ENCODE measurements at places on chromosomes 7 and 10.

- DNase-seq: peak; percentile 51
Measured at GRCh38 chr7:51249187-51249945, 67.2 kb downstream of the COBL start.

- DNase-seq: no peak
Measured at GRCh38 chr7:3650844-3651243, 349.8 kb downstream of the SDK1 start.

GRCh38 chr7:148398844-148399365 lies 191.7 kb upstream of the C7orf33 start:
- no peak for DNase-seq

DNA sequence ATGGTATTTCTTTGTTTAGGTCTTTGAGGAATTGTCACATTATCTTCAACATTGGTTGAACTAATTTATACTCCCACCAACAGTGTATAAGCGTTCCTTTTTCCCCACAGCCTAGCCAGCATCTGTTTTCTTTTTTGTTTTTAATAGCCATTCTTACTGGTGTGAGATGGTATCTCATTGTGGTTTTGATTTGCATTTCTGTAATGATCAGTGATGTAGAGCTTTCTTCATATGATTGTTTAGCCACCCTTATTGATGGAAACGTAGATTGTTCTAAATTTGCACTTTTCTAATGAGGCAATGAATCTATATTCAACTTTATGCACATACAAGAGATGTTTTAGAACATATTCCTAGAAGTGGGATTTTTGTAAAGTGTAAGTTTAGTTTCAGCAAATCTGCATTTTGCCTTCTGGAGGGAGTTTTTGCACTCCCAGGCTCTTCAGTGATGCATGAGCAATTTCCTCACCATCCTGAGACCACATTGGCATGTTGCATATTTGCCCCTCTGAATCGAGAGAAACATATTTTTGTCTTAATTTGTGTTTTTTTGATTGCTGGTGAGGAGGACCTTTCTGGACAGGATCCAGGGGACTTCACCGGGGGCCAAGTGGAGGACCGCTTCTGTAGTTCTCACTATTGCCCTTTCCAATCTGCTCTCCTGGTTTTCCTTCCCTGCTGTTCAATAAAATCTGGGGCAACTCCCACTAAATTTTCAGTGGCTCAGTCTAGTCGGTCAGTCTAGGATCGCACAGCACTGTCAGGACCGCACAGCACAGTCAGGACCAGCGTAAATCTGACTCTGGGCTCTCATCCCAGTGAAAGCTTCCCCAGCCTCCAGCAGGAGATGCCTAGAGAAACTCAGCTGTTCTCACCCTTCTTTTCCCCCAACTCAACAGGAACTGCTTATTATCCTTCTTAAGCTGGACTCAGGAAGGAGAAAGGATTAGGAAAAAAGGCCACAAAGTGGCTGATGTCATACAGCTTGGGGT lies 157.0 kb downstream of the PTPN20 start:
- DNase-seq: no peak

DNA sequence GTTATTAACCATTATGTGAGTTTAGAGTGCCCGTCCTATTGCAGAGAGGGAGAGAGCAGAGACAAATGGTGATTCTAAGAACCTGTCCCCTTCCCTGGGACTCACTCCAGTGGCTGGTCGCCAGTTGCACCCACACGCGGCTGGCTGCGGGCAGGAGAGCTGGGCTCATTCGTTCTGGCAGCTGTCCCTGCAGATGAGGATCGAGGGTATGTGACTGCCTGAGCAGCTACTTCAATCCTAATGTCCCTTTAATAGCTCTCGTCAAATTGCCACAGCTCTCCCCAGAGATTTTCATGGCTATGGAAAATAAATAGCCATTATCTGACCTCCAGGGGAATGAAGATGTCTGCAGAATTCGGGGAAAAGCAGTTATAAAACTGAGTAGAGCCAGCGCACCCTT lies 41.6 kb downstream of the RBM28 start:
- no peak for DNase-seq

- DNase-seq: no peak
Measured at GRCh38 chr10:17650416-17650815, 6.5 kb downstream of the STAM start.

GRCh38 chr7:151167197-151167961 lies at the start of gene GBX1:
TSS of gene GBX1 (minus strand) at chr7:151167694. CDS start at chr7:151167548, 146 bp downstream.
- no peak for DNase-seq

- DNase-seq: no peak
Measured at GRCh38 chr10:123240250-123240649, 86.0 kb downstream of the BUB3 start.

GRCh38 chr10:28796606-28797512 lies 119.5 kb downstream of the BAMBI start:
- DNase-seq: peak; percentile 81

DNA sequence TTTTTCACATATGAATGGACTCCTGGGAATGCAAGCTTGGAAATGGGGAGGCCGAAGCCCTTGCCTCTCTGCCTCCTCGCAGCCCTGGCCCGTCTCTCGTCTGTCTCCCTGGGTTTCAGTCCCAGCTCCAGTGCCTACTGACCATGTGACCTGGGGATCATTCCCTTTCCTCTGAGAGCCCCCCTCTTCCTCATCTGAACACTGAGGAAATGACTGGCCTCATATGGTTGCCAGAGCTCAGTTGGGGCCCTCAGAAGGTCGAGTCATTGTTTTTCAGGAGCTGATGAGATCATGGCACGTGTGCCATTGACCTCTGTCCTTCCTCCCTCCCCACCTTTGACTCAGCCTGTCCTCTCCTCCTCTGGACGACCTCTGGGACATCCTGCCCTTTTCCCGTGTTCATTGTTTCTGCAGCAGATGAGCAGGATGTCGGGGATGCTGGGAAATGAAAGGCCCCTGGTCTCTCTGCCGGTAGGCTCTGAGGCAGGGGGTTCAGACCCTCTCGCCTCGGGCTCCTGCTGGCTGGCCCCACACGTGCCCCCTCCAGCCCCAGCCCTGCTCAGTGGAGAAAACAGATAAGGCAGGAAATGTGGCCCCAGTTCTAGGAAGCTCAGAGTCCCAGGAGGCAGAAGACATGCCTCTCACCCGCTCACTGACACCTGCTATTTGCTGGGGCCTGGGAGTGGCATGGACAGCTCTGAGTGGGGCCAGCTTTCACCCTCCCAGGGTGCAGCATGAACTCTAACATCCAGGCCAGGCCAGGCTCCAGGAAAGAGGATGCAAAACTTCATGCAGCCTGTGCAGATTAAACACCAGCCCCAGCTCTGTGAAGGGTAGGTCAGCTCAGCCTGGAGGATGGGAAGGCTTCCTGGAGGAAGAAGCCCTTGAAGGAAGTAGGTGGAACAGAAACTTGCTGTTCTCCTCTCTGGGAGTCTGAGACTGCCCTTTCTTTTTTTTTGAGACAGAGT lies 8.3 kb upstream of the PPP1R35 start:
- no peak for DNase-seq

DNA sequence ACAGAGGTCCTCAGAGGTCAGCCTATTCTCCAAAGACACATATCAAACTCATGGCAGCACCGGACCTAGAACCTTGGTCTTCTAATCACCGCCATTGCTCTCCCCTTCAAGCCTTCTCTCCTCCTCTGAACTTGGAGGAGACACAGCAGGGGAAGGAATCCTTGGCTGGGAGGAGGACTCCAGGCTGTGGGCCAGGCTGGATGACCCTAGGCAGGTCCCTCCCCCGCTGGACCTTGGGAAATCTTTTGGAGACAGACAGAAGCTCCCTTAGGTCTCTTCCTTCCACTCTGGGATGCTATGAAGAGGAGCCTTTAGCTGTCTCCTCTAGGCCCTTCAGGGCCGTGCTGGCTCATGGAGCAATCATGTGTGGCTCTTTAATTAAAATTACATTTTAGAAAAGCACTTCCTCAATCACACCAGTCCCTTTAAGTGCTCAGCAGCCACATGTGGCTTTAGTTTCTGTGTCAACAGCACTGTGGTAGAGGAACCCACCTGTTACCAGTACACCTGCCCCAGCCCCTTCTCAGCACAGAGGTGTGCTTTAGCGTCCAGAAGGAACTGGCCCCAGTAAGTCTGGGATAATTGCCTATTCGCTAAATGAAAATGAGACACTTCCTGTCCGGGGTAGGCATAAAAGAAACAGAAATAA lies 238.2 kb downstream of the CELF2 start:
- DNase-seq: no peak

Data from tibial artery (tissue), 4 donors.